Fibroblast of skin of left quadriceps (primary cell): ENCODE measurements at places on chromosomes 5 and 9.

DNA sequence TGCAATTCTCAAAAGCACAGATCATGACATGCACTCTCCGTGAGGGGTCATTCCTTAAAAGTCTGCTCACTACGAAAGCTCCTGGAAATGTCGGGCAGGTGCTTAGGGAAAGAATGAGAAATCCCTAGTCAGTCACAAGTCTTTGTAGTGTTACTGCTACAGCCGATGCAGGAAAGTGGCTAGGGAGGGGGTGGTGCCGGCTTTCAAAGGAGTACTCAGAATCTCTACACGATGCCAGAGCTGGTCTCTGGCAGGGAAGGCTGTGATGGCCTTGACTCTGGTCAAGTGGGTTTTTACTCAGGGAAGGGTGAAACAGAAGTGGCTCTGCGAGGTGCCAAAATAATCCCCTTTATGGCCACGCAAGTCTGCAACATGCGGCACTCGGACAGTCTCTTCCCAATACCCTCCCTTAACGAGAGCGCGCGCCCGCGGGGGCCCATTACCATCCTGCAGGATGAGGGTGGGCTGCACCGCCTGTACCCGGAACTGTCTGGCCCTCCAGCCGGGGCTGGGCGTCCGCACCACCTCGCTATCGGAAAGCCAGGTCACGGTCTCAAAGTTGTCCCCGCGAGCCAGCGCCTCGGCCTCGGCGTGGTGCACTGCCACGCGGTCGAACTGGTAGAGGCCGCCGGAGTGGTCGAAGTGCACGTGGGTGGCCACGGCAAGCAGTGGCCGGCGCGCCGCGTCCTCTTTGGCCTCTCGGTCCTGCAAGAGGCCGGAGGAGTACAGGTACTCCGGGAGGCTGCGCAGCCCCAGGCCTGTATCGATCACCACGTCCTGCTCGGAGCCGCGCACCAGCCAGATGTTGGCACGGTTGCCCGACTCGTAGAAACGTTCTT, 956 bp downstream of the MBLAC2 start:
- DNase-seq: no peak

DNA sequence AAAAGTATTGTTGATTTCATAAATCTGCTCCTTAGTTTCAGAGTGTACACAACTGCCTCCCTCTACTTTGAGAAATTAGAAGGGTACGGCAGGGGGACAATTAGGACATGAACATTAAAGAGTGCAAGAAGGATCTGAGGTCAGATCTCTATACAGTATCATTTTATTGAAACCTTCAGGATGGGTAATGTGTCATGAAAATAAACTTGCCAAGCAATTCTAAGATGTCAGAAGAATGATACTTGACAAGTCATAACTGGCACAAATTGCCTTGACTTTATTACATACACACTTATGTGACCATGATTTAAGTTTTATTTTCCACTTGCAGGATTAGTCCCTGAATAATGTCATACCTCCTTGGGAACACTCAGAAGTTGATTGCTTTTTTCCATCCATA, 92.8 kb downstream of the PLPP1 start:
- DNase-seq: no peak

DNA sequence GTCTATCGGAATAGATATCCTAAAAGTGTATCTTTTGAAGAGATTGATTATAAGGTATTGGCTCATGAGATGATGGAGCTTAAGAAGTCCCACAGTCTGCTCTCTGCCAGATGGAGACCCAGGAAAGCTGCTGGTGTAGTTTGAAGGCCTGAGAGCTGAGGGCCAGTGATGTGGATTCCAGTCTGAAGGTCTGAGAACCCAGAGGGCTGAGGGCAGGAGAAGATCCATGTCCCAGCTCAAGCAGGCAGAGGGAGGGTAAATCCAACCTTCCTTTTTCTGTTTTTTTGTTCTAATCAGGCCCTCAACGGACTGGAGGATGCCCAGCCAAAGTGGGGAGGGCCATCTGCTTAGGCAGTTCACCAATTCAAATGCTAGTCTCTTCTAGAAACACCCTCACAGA, 11.0 kb upstream of the ABL1 start:
- DNase-seq: no peak

GRCh38 chr9:99046542-99047071, 58.3 kb upstream of the TGFBR1 start:
- DNase-seq: no peak

DNA sequence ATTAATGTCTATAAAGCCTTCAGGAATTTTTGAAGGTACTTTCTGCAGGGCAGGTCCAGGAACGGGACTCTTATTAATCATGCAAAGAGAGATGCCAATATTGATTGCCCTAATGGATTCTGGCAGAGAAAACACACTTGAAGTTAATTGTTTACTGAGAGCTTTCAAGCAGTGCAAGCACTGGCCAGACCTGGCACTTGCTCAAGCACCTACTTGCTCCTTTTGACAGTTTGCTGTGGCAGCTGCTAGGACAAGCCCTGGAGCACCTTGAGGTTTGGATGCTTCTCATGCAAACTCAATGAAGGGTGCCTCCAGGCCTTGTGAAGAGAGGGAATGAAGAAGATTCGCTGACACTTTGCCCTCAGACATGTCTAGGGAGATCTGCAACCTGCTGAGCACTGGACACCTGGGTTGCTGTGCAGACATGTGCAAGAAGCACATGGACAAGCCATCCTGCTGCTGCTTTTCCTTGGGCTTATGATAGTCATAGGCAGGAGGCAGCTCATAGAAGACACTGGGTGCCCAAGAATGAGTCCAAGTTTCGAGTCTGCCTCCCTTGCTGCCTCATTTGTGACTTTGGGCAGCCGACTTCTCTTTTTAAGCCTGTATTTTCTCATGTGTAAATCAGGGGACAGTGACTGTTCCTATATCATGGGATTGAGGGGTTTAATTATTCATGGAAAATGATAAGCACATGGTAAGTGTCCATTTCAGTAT, 88.8 kb upstream of the EQTN start:
- no peak for DNase-seq

- no peak for DNase-seq
Observed at GRCh38 chr5:33340195-33340594, 100.6 kb upstream of the TARS1 start.

GRCh38 chr5:180126716-180127681, 55.4 kb upstream of the RNF130 start:
- DNase-seq: no peak

DNA sequence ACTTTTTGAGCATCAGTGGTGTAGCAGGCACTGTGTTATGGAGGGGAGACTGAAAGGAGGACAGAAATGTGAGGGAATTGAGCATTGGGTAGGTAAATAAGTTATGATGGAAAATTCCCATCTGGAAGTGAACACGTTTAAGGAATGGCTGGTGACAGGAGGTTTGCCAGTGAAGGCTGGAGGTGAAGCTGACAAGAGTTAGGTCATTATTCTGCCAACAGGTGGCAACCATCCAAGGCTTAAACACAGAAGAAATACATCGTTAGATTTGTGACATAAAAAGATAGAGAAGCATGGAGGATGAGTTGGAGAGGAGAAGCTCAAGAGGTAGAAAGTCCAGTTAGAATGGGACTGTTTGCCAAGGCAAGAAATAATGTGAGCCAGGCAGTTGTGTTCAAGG, 455.3 kb upstream of the SGCD start:
- DNase-seq: no peak
